ENCODE measurements at places on chromosomes 3 and 15.

- DNase-seq: no peak
Observed at GRCh38 chr3:132553826-132554225, 43.2 kb upstream of the ACKR4 start.

- no peak for DNase-seq
Observed at GRCh38 chr3:171640520-171641412, 169.5 kb downstream of the PLD1 start.

DNA sequence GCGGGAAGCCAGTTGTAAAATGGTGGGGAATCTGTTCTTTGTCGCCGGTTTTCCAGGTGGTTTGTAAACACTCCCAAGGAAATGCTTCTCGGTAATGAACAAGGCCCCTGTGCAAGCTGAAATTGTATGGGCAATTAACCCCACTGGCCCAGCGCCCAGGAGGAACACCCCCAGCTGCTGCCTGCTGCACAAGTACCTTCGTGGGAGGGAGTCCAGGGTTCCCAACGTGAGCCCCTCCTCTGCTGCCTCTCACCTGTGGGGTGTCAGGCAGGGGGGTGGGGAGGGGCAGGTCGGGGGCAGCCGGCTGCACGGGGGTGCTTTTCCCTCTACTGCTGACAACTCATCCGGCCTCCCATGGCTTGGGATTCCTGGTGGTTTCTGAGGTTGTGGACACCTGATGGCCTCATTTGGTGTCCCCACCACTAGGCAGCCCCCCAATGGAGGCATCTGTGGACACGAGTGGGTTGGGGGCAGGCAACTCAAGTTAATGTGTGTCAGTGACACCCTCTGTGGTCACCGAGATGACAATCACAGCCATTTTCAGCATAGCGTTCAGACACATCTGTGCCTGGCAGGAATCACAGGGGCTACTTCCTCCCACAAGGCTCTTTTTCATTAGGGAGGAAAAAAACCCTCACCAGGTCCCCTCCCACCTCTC lies 35.6 kb upstream of the PRR23E start:
- no peak for DNase-seq

DNA sequence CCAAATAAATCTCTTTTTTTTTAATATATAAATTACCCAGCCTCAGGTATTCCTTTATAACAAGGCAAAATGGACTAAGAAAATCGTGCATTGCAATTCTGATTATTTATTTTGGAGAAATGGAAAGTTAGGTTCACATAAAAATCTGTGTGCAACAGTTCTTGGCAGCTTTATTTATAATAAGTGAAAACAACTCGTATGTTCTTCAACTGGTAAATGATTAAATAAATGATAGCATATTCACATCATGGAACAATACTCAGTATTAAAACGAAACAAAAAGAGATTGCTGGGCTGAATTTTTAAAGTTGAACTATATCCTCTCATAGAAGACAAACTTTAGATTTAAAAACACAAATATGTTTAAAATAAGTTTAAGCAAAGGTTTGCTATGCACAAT lies 176.3 kb upstream of the ZNF385D start:
- no peak for DNase-seq

GRCh38 chr3:67292356-67293121 lies 294.4 kb downstream of the KBTBD8 start:
- DNase-seq: no peak

GRCh38 chr3:14810070-14810791 lies 8.5 kb upstream of the FGD5 start:
- no peak for DNase-seq

- no peak for DNase-seq
Observed at GRCh38 chr3:116470605-116471197, 25.4 kb upstream of the LSAMP start.

DNA sequence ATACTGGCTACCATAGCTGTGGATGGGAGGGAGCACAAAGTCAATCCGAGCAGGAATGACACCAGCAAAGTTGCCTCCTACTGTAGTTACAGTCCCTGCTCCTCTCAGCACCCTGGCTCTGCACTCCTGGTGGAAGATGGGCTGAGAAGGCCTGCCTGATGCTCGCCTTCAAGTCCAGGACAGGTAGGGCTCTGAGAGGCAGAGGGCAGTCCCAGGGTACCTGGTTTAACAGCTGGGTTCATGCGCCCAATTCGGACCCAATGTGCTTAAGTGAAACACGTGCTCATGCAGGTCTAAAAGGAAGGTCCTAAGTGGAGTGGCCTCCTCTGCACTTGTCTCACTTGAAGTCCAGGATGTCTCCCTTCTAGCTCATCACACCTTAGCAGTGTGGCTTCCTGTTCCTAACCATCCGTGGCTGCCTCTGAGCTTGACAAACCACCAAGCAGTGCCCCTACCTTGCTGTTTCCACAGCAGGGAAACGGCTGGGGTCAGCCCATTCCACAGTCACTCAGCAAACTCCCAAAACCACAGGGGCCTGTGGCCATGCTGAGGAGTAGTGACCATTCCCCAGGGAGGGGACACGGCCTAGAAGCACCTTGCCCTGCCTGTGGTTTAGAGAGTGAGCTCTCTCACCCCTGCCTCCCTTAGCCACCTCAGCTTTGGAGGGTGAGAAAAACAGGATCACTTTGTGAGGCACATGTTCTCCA lies 3.9 kb upstream of the MUSTN1 start:
- no peak for DNase-seq

GRCh38 chr3:86303935-86304334 lies 687.0 kb downstream of the VGLL3 start:
- DNase-seq: no peak

DNA sequence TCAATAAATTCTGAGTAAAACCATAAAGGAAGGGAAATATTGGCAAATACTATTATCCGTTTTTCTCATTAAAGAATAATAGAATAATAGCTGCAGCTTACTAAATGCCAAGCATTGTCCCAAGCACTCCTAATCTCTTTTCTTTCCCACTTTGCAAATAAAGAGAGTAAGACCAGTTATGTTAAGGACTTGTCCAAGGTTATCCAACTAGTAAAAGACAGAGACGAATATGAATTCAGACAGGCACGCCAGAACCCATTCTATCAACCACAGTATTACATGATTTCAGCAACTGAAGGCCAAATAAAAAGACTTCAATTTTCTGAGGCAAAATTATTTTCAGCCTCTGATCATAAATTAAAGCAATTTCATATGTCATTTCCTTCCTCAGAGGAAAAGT lies 235.5 kb downstream of the STAG1 start:
- no peak for DNase-seq

DNA sequence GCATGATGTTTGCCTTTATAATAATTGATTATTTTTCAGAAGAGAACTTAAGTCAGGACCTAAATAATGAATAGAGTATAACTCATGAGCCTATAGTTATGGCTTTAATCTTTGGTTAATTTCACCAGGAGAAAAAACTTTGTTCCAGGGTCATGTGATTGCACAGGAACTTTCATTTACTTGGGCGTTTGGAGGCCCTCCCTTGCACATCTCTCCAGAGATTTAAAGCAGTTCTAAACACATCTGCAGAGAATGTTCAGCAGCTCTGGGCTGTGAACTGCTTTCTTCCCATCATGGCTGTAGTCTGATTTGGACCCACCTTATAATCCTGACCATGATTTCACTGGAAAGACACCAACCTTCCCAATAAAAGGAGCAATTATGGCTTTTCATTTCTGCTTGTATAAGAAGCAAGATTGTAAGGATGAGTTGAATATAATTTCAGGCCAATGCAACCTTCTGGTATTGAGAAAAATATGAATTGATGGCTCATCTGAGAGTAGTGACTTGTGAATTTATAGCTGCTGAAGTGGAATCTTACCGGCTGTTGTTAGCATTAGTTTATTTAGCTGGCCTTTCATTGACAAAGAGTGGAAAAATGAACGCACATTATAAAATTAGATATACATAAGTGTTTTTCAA lies 80.9 kb upstream of the PRTG start:
- no peak for DNase-seq

DNA sequence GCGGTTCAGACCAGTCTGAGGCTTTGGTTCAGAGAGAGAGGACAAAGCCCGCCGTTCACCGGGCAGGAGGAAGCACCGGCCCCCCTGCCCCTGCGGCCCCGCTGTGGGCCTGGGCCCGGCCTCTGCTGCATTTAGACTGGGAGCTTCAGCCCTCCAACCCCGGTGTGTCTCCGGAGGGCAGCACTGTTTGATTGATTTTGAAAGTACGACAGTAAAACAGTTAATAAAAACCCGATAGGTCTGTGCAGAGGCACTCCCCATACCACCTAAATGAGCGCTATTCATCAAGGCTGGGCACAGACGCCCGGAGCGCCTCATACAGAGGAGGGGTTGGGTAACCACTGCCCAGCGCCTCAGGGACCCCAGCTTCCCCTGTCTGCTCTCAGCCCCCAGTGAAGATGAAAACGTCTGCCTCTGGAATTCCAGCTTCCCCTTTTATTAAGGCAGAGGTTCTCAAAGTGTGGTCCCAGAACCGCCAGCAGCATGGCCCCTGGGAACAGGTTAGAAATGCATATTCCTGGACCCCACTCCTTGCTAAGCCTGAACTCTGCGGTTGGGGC lies 256.7 kb upstream of the TLE3 start:
- DNase-seq: no peak

DNA sequence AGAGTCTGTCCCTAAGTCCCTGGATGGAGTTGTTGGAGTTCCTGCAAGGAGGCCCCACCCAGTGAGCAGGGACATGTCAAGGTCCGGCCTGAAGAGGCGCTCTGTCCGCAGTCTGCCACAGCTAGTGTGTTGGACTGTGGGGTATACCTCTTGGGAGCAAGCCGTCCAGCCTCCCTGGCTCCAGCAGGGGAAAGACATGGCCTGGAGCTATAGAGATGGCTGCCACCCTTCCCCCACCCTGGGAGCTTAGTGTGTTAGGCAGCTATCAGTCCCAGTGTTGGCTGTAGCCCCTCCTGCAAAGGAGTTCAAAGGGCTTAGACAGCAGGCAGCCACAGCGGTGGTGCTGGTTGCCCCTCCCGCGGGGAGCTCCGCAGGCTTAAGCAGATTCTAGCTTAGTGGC lies 20.3 kb downstream of the IMPG2 start:
- no peak for DNase-seq

GRCh38 chr15:99100245-99101173 lies 4.4 kb upstream of the SYNM start:
- DNase-seq: peak; percentile 33

- no peak for DNase-seq
Observed at GRCh38 chr3:66439666-66440344, 61.0 kb downstream of the LRIG1 start.

DNA sequence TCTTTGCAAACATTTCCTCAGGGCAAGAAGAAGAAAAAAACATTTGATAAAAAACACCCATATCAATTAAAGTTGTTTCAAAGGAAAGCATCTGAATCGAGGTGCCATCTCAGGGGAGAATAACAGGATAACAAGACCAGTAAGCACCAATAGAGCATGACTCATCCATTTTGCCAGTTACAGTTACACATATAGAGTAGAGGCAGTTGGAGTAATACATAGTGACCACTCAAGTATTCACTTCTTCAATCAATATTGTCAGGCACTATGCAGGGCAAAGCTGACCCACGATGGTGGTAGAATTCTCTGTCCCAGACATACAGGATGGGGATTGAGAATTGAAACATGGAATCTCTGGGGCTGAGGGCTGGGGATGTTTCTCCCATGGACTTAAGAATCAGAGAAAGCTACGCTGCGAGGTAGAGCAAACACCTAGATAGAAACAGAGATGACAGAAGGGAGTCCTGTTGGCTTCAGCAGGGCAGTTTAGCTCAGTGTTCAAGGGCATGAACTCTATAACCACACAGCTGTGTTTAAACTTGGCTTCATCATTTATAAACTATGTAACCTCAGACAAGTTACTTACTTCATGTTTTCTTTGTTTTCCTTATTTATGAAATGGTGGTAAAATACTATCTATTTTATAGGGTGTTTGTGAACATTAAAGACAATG lies 186.4 kb upstream of the NANOGP8 start:
- no peak for DNase-seq

GRCh38 chr3:134392336-134392983 lies 18.2 kb upstream of the AMOTL2 start:
- DNase-seq: no peak

GRCh38 chr3:184259396-184259877 lies 1.9 kb downstream of the CAMK2N2 start:
- DNase-seq: no peak

DNA sequence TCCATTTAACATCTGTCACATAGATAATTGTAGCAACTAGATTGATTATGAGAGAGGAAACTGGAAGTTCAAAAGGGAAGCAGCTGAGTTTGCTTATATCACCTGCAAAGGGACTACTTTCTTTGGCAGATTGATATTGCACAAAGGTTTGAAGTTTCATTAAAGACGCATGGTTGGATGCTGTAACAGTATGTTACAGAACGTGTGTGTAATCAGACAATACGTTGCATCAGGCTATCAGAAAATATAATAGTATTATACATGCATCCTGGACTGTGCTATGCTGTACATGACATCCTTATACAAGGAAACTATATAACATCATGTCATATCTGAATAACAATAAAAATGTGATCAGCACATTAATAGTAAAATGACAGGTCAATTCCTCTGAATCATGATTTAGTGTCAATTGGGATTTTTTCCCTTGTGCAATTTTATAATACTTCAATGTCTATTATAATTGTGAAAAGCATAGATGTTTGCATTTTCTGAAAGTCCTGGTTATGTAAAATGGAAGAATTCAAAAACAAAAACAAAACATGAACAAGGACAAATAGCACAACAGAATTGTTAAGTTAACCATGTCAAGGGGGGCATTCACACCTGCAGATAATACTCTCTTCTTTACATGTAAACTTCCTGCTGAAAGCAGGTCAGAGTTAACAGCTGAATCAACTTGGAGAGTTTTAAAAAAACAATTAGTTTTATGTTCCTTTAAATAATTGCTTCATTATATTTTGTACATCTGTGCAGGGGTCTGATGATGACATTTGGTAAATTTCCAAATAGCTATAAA lies 283.2 kb upstream of the KCNH8 start:
- DNase-seq: no peak

DNA sequence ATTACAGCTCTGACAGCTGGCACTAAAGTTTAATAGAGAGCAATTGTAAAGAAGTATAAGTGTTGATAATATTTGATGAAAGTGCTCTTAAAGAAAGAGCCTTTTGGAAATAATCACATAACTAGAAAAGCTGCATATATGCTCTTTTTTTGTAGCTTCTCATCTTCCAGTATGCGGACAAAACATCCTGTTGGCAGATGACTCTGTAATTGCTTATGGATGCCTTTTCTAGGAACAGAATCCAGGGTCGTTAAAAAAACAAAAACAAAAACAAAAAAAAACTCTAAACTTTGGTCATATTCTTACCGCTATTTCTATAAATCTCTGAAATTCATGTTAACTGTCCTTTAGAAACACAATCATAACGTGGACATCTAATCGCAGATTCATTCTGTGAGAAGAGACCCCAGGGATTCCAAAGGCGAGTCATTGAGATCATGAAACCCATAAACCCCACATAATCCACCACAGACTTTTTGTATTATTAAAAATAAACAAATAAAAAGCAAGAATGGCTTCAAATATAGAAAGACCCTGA lies 109.8 kb downstream of the EPHA3 start:
- DNase-seq: no peak

- DNase-seq: no peak
Observed at GRCh38 chr3:71462586-71462985, 120.9 kb downstream of the FOXP1 start.

GRCh38 chr3:133595341-133595740 lies 21.9 kb downstream of the CDV3 start:
- peak; percentile 51 for DNase-seq

GRCh38 chr15:79376383-79376782 lies 55.8 kb upstream of the MINAR1 start:
- DNase-seq: no peak

GRCh38 chr3:72164635-72164978 lies 379.7 kb upstream of the PROK2 start:
- DNase-seq: no peak

All from stimulated activated CD4-positive, alpha-beta T cell treated with anti-CD3 and anti-CD28 coated beads, Interleukin-1b, Interleukin-23, amount 100 ng/mL, for 48 hours (primary cell).